Activated T-helper 1 cell treated with anti-CD3 and anti-CD28 coated beads, Interleukin-2, amount 50 U/mL, for 16 hours (primary cell): ENCODE measurements at places on chromosomes 2 and 18.

DNA sequence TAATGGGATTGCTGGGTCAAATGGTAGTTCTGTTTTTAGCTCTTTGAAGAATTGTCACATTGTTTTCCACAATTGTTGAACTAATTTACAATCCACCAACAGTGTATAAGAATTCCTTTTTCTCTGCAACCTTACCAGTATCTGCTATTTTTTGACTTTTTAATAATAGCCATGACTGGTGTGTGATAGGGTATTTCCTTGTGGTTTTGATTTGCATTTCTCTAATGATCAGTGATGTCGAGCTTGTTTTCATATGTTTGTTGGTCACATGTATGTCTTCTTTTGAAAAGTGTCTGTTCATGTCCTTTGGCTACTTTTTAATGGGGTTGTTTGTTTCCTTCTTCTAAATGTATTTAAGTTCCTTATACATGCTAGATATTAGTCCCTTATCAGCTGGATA, 322.3 kb downstream of the CDH2 start:
- DNase-seq: no peak

DNA sequence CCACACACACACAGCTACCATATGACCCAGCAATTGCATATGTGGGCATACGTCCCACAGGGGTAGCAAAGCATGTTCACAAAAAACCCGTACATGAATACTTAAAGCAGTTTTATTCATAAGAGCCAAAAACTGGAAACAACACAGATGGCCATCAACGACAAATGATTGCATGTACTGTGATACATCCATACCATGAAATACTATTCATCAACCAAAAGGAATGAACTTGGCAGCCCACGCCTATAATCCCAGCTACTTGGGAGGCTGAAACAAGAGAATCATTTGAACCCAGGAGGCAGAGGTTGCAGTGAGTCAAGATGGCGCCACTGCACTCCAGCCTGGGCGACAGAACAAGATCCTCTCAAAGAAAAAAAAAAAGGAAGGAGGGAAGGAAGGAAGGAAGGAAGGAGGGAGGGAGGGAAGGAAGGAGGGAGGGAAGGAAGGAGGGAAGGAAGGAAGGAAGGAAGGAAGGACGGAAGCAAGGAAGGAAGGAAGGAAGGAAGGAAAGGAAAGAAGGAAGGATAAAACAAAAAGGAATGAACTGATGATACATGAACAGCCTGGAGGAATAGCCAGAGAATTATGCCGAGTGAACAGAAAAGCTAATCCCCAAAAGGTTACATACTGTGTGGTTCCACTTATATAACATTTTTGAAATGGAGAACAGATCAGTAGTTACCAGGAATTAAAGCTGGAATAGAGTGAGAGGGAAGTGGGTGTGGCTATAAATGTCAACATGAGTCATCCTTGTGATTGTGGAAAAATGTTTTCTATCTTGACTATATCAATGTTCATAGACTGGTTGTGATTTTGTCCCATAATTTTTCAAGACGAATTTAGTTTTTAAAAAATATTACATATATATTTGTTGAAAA, 19.6 kb upstream of the YPEL5 start:
- DNase-seq: no peak

- no peak for DNase-seq
Observed at GRCh38 chr2:26978061-26978596, 7.7 kb downstream of the MAPRE3 start.

DNA sequence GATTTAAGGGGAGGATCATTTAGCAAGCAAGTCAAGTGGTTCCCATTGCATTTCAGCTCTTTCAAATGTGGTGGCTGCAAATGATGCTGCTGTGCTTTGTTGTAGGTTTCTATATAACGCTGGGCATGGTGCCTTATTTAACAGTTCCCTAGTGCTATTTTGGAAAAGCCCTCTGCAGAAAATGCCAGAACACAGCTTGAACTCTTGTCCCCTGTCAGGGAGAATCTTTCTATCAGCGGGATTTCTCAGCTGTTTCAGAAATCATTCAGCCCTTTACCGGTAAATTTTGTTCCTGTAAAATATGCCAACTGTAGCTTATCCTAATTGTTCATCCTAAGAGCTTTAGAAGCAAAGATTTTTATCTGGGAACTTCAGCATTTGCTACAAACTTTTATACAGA, 77.8 kb upstream of the DTNA start:
- DNase-seq: no peak

DNA sequence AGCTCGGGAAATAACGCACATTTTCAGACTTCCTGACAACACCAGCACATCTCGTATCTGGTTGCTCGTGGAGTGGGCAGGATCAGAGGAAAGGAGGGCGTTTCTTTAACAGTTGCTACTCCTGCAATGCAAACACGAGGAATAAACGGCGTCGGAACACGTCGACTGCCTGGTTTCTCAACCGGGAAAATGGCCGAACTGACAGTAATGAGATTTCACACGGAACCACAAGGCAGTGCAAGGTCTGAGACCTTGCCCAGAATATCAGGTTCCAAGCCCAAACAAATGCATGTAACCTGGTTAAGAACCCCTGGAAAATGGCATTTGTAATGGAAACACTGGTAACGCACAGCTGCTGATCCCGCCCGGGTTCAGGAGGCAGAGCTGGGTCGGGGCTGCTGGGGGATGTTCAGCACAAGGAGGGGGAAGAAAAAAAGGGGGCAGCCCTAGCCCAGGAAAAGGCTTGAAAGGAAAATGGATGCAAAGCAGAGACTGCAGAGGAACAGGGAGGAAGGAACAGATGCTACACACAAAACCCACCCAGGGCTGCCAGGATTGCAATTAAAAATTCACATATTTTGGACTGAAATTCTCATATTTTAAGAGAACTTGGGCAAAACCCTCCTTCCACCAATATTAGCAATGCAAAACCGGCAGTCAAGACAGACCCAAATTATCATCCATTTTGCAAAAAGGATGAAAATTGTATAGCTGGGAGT, 61.6 kb upstream of the KLHL29 start:
- DNase-seq: no peak

DNA sequence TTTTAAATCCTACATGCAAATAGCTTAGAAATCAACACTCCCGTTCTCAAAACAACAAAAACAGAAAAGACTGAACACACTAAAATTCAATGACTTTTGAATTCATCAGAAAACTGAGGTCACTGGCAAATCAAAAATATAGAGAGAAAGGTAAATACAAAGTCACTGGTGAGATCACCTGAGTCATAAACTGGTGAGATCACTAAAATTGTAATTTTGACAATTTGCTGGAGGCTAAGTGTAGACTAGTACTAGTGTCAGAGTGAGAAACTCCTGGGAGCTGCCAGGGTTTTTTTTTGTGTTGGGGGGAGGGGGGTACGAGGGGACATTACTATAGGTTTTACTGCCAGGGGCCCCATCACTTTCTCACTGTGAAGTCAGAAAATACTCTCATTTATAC, 1876.0 kb upstream of the CELF4 start:
- DNase-seq: no peak

- DNase-seq: no peak
Observed at GRCh38 chr18:12234451-12235190, 19.5 kb upstream of the CIDEA start.

DNA sequence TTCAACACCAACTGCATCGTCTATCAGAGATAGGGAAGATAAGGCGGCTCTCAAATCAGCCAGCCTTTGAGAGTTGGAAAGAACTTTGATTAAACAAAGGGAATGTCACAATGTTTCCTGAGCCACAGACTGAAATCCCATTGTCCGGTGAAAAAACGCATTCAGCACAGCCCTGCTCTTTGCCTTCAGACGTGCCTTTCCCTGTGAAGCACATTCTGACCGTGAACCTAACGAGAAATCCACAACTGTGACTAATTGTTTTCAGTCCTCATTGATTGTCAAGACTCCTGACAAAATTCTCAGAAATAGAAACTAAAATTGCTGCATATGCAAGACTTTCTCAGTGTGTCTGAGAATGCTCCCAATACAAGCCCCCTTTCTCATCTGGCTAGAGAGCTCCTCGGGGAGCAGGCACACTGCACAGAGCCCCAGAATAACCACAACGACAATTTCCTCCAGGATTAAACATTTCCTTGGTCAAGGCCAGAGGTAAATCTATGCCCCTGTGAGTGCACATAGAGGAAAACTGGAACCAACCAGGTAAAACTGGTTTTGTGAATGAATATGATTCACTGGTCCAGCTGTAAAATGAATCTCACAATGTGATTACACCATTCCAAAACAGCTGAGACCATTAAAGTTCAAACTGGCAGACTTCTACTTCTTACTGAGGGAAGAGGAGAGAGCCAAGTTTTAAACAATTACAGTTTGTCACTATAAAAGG, 561.9 kb upstream of the ID2 start:
- no peak for DNase-seq

DNA sequence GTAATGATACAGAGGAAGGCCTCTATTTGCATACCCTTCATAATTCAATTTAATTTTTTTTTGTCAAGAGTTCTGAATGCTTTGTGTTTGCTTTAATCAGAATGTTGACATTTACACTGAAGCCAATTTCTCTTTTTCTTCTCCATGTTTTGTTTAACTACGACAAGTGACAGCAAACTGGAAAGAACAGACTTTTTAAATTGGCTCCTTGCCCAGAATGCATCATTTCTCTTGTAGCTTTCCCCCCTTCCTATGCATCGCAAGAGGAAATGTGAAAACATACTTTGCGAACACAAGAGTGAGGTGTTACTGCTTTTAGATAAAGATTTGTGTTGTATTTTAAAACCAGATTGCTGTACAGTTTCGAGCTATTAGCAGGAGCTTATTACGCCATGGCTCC, 955.2 kb upstream of the CELF4 start:
- DNase-seq: no peak

- DNase-seq: no peak
Observed at GRCh38 chr18:77057006-77057395, 75.6 kb downstream of the MBP start.

GRCh38 chr2:187709065-187709464, 154.8 kb upstream of the TFPI start:
- DNase-seq: no peak

- no peak for DNase-seq
Observed at GRCh38 chr2:227816507-227817294, 3.1 kb downstream of the CCL20 start.

DNA sequence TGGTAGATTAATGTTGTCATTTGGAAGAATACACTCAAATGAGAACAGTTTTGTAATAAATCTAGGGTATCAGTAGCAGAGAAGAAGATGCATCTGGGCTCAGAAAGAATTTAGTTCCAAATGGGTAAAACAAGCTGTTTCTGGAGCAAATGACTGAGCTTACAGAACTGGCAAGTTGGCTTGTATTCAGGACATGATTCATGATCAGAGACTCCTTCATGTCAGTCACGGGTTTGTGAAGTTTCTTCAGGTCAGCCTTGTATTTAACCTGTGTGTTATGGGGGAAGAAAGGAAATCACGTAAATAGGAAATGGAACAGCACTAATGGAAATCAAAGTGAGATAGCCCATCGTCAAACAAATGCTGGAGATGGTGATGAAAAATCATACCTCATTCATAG, 109.1 kb downstream of the RIF1 start:
- DNase-seq: no peak

GRCh38 chr2:10599921-10600320, 89.9 kb downstream of the NOL10 start:
- DNase-seq: no peak

DNA sequence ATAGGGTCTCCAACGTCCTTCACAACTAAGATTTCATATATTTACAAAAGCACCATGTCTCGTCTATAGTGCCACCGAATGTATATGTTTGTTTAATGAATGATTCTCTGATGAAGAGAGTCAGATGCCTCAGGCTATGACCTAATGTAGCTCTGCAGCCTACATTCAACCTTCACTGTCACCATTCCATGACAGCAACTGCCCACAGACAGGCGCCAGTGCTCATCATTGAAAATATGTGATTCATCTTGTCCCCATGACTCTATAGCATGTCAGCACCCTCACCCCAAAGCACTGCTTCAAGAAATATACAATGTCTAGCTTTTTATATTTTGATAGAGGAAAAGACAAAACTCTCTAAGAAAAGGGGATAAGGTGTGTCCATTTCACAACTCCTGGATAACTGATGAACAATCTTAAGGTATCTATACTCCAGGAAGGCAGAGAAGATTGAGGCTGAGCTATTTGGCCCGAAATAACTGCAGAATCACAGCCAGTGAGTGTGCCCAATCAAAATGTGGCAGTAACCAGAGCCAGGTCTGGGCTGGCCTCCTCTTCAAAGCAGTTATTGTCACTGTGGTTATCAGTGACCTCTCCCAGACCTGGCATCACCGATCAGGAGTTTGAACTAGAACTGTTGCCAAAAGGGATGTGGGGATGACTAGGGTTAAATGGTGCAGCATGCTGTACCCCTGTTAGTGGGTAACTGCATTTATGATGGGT, 246.6 kb downstream of the SETBP1 start:
- no peak for DNase-seq

- DNase-seq: no peak
Observed at GRCh38 chr18:65522907-65523306, 227.9 kb upstream of the CDH7 start.

DNA sequence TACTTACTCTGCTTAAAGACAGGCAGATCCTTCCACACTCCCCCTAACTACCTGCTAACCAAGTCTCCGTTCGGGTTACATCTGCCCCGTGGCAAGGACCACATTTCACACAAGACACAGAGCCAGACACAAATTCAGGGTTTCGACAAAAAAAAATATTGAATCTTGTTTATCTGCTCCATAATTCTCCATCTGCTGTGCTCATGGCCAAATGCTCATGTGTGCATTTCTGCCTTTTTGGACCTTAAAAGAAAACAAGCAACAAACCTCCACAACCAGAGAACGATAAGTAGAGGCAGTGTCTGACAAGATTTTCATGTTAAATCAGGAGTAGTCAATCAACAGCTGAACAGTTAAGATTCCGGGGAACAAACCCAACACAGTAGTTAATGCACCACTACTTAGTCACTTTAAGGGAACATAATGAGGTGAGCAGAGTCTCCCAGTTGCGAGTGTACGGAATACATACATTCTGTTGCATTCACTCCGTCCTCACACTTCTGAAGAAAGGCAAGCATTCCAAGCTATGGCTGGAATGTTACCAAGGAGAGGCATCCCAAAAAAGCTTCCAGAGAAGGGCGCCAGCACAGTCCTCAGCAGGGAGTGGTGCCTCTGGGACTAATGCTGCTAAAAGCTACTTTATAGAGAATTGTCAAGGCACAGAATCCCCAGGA, 121.0 kb downstream of the ANKRD44 start:
- DNase-seq: no peak

DNA sequence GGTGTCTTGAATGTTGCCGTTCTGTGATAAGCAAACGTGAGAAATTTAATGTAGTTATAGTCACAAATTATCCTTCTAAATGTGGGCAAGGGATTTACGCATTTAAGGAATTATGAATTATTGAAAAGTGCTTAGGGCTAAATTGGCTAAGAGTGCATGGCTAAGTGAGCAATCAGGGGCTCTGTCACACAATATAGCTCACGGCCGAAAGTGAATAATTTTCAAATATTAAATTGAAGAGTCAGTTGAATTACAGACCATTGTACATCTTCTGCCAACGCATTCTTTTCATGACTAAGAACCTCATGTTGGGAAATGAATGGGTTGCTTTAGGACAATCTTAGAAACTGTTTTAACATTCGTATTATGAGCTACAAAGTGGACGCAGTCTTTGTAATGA, 1832.9 kb upstream of the LRRTM1 start:
- no peak for DNase-seq

DNA sequence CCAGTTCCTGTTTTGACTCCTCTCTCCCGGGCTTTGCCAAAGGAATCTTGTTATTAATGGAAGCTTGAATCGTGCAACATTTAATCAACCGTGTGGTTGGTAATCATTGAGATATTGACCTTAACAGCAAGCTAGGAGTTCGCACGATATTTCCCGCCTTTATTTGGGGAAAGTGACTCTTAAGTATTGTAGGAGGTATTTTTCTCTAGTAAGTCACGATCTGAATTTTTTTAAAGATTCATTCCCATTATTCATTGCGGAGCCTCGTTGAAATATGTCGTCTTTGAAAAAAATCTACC, 663 bp downstream of the NUP35 start:
- no peak for DNase-seq
